ENCODE measurements at places on chromosomes 5 and 9.

DNA sequence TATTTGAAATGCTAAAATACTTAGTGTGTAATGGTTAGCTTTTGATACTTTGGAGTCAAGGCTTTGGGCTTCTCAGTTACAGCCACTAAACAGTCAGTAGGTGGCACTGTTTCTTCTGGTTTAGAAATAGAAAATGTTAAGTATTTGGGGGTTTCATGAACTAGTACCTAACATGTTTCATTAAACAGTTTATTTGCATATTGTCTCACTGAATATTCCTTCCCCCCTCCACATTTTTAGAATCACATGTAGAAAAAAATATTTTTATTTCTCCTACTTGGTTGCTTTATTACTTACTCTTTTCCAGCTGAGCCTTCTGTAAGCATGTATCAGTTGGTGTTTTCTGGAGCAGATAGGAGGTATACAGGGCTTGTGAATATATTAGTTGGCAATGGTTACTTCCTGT, 48.0 kb downstream of the IPO11 start:
- peak; percentile 2 for DNase-seq

GRCh38 chr5:33037076-33037475, 326.0 kb downstream of the NPR3 start:
- no peak for DNase-seq

DNA sequence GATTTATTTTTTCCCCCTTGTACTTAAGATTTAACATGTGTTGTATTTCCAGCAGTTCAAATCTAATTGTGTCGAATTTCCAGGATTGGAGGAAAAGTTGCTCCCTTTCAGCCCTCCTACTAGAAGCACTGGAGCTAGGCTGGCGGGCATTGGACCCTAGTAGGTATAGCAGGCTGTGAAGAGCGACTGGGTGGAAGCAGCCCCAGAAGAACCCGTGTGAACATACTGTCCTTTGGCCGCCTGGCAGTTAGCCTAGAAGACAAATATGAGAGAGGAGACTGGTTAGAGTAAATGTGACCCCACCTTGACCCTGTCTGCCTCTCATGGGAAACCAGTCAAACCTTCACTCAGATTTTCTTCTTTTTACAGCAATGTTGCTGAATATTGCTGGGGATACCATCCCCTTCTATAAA, 13.9 kb downstream of the ALDOB start:
- DNase-seq = no peak

DNA sequence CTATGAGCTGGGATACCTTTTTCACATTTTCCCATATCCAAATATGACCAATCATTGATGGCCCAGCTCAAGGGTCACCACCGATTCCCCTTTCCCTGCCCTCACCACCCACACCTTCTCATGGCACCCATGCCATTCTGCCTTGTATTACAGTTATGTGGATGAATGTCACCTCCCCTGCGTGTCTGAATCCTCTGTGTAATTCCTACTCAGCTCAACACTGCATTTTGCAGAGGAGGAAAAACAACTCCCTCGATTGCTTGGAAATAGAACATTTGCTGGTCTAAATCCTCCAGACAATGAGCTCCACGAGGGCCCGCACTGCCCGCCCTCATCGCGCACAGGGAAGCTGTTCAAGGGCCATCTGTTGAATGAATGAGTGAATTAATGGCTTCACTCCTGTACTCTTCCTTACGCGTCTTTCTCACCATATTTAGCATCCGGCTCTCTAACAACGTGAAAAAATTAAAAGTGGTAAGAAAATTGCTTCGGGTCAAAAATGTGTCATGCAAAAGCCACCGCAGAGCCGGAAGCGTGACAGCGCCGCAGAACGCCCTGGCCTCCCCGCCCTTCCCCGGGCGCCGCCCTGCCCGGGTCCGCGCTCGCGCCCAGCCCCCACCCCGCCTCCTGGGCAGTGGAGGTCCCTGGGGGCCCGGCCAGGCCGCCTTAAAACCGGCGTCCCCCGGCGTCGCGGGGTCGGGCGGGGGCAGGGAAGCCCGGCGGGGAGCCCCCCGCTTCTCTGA, 704 bp downstream of the SUSD1 start:
- no peak for DNase-seq

- no peak for DNase-seq
These were observed 27.7 kb downstream of the NEK6 start for GRCh38 chr9:124285490-124285889.

GRCh38 chr9:14218253-14218652, 95.7 kb downstream of the NFIB start:
- no peak for DNase-seq

DNA sequence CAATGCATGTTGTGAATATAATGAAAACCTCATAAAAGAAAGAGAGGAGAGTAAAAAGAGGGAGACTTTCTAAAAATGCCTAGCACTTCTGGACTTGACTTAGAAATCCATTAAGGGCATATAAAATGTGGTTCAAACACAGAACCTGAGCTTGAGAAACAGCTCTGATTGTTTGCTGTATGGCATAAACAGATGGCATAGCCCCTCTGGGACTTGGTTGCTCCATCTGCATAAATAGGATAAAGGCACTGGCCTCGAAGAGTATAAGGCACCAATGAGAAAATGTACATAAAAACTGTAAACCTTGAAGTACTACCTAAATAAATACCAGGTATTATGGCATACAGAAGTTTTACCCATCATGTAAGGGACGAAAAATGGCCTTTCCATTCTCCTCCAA, 23.8 kb downstream of the MRPS27 start:
- DNase-seq = peak; percentile 38

DNA sequence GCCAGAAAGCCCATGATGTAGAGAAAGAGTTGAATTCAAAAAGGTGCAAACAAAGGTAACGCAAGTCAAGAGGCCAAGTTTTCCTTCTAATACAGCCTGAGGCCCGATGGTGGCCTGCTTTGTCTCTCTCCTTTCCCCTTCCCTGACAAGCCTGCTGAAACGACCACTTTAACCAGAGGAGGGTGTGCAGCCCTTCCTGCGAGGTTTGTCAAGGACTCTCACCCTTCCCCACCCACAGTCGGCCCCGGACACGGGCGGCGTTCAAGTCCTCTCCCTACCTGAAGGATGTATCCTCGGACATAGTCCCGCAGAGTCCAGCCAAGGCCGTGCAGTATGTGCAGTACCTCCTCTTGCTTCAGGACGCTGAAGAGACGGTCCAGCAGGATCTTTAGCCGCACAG, 318.2 kb downstream of the BNC2 start:
- DNase-seq = no peak

- no peak for DNase-seq
These were observed 49.2 kb downstream of the PLEKHG4B start for GRCh38 chr5:141211-141610.

DNA sequence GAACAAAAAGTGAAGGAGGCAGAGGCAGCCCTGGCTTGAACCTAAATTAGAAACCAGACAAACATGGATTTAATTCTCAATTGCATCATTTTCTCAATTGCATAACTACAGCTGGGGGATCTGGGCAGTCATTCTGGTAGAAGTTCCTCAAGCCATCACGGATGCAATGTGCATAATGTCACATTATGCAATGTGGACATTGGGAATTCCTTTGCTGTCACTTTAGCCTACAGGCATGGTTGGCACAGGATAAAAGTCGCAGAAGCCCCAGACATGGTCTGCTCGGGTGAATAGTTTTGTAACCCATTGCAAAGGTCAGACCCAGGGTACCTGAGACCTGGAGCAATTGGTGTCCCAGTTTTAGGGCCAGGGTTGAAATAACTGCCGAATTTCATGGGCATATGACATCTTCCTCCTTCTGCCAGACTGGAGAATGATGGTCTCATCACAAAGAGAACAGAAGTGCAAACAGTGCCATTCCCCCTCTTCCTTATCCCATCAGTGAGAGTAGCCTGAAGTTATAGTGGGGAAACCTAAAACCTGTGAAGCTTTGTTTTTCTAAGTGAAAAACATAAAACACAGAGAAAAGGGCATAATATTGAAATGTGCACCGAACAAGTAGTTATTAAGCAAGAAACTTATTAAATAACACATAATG, 290.8 kb downstream of the MSX2 start:
- no peak for DNase-seq

GRCh38 chr5:169805527-169805934, 168.5 kb downstream of the DOCK2 start:
- no peak for DNase-seq

DNA sequence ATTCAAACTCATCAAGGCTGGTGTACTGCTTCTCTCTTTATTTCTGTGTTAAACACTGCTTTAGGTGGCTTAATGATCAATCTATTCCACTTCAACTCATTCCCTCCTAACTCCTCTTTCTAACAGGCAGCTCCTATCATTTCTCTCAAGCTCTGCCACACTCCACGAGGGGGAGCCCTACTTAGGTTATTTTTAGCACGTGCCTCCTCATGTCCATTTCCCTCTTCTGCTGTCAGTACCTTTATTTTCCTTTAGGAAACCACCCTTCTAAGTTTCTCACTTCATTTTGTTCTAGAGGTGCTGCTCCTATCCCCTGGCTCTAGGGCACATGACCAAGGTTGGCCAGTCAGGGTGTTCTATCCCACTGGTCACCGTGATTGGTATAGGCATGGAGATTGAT, 6.7 kb upstream of the BRINP1 start:
- DNase-seq = no peak

- no peak for DNase-seq
These were observed 491.0 kb downstream of the ARHGEF28 start for GRCh38 chr5:74116984-74117383.

- DNase-seq = no peak
These were observed 47.1 kb downstream of the NACC2 start for GRCh38 chr9:136047775-136048559.

DNA sequence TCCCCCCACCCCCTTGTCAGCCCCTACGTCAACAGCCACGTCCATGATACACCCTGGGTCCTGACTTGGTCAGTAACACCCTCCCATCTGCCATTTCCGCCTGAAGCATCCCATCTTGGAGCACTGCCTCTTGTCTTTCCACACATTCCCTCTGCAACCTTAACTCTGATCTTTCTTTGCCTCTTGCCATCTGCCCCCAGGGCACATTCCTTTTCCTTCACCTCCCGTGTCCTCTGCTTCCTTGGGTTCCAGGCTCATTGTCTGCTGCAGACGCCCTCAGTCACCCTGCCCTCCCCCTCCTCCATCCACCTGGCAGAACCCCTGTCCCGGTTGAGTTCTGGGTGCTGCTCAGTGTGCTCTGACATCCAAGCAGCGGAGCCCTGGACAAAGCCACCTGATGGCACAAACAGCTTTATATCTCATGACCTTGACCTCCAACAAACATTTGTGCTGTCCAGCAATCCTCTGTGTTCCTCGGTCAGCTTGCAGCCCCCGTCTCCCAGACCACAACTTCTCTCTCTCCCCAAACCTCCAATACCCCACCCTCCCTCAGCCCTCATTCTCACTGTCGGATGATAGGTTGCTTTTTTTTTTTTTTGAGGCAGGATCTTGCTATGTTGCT, 97.7 kb upstream of the IER5L start:
- no peak for DNase-seq

DNA sequence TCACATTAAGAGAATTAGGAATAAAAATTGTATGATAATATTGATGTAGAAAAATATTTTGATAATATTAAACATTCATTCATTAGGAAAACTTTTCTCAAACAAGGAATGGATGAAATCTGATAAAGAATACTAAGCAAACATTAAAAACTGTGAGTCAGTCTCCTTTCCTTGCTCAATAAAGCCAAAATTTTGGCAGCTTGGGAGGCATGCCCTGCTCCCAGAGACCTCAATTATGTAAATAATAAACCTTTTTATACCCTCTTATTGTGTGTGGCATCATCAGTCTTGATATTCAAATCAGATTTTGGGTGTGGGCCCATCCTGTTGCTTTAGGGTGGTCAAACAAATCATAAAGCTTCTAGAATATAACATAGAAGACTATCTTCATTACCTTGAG, 36.6 kb upstream of the CCL21 start:
- no peak for DNase-seq

DNA sequence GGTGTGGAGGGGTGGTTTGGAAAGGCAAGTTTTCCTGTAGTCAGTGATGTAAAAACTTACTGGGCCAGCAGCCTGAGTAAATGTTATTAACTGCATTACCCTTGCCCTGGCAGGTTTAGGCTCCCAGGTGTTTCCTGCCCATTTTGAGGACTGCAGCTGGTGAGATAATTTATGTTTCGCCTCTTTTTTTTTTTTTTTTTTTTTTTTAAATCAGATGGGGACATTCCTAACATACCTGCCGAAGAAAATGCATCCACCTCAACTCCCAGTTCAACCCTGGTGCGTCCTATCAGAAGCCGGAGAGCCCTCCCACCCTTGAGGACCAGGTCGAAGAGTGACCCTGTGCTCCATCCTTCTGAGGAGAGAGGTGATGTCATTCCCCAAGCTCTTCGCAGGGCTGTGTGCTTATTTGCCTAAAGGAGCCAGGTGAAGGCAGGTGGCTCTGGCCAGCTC, 60.6 kb downstream of the ENTREP1 start:
- DNase-seq = no peak

DNA sequence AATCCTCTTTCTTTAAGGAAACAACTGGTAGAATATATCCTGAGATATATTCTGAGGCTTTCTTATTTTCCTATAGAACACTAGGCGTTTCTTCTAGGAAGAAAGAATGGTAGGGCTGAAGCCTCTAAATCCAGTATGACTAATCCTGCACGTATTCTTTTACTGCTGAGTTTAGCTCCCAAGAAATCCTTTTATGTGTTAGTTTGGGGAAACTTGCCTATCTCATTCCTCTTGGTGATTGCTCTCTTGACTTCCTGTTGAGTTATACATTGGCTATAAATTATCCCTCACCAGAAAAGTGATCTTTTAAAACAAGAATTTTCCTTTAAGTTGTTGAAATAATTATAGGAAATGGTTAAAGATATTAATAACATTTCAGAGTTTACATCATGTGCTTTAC, 422.9 kb downstream of the TMEM161B start:
- no peak for DNase-seq

DNA sequence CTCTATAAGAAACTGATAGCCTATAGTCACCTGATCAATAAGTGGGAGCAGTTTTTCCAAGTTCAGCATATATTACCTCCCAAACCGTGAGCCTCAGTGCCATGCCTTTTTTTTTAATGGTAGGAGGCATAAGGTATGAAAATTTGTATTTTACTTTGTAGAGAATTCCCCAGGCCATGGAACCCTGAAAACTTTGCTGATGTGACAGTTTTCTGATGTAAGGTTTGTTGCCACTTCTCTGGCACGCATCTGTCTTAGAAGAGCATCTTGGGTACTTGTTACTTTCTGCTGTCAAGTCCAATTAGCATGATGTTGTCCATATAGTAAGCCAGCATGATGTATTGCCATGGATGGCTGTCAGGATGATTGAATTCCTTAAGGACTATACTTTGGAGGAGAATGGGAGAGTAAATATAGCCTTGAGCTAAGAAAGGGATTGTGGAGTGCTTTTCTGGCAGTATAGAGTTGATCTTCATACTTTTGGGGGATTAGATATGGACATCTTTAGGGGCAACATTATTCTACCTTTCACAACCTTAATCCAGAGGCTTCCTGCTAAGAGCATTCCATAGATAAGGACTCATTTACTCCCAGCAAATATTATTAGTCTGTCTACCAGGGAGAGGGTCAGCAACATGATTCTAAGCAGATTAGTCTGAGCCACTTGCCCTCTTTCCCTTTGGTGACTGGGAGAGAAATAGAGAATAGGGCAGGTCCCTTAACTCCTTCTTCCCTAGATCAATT, 389.6 kb downstream of the YTHDC2 start:
- no peak for DNase-seq

GRCh38 chr5:136311999-136312398, 53.3 kb downstream of the TRPC7 start:
- DNase-seq = no peak
